ENCODE measurements at places on chromosomes 4 and X. TPM values are rescaled to one million over a fixed set of nuclear protein-coding genes. Genes with fewer than 3 reads are reported as not detected.

Gene DCAF8L2
- not detected for total RNA-seq

Gene GJB1
- not detected for total RNA-seq

- DNase-seq = no peak
- no peak overlapping the region for H3K4me3 ChIP-seq
- H3K36me3 ChIP-seq = no peaks in the 10 kb centered on the region
- no peak overlapping the region for H3K27ac ChIP-seq
Measured at GRCh38 chr4:162770761-162771490, 395.8 kb downstream of the NAF1 start.

DNA sequence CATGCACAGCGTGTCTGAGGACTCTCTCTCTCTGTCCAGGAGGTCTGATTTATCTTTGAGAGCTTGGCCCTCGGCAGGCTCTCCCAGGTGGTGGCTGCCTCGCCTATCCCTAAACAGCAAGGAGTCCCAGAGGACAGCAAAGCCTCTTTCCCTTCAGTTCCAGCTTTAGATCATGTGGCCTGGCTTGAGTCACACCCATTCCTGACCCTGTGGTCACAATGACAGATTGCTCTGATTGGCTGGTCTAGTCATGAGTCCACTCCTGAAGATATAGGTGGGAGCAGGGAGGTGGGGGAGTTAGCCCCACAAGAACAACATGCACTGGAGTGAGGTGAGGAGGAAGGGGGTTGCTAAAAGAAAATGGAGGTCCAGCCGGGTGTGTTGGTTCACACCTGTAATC lies 12.1 kb upstream of the PORCN start:
- H3K4me3 ChIP-seq = no peak overlapping the region
- no peak for DNase-seq
- H3K27ac ChIP-seq = no peak overlapping the region
- H3K4me1 ChIP-seq = no peaks in the 10 kb centered on the region
- no peaks in the 10 kb centered on the region for H3K27me3 ChIP-seq

DNA sequence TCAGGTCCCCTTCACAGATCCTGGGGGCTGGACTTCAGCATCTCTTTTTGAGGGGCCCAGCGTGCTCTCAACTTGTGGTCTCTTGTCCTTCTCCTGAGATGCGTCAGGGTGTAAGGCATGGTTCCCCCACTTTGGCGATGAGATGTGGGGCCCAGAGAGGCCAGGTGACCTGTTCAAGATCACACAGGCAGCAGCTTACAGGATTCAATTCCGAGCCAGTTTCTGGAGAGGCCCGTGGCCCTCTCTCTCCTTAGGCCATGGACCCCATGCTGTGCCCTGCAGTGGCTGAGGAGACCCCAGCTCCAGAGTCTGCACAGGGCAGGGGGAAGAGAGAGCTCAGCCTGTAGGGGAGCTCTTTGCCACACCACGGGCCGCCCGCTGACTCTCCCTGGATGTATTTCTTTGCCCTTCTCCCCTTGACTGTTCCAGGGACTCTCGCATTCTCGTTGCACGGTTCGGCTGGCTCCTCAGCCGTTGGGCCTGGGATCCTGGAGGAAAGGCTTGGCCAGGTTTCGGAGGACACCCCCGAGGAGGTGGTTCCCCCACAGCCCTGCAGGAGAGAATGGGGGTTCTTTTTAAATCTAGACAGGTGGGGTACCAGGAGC lies 18.6 kb downstream of the NSG1 start:
- no peak overlapping the region for H3K27ac ChIP-seq
- H3K27me3 ChIP-seq = peaks cover 61% of the 10 kb centered on the region
- no peaks in the 10 kb centered on the region for H3K4me1 ChIP-seq
- no peak for DNase-seq

GRCh38 chr4:142404191-142404611 lies 441.9 kb downstream of the INPP4B start:
- H3K36me3 ChIP-seq = no peaks in the 10 kb centered on the region
- H3K27ac ChIP-seq = peak overlapping the region; percentile 75
- H3K27me3 ChIP-seq = no peaks in the 10 kb centered on the region

All from sigmoid colon (tissue), 7 donors.